Right lobe of liver (tissue), 6 donors: ENCODE measurements at places on chromosomes 11 and 22. TPM values are rescaled to one million over a fixed set of nuclear protein-coding genes. Genes with fewer than 3 reads are reported as not detected.

PNPLA5 gene
- total RNA-seq, result not detected

GRCh38 chr11:22976146-22976545, 115.9 kb upstream of the CCDC179 start:
- H3K27me3 ChIP-seq, result no peaks in the 10 kb centered on the region
- no peaks in the 10 kb centered on the region for H3K4me1 ChIP-seq
- no peaks in the 10 kb centered on the region for H3K36me3 ChIP-seq
- peak; percentile 60 for DNase-seq
- H3K27ac ChIP-seq, result no peak overlapping the region

- H3K27me3 ChIP-seq, result no peaks in the 10 kb centered on the region
- H3K4me3 ChIP-seq, result no peak overlapping the region
- H3K36me3 ChIP-seq, result no peaks in the 10 kb centered on the region
- H3K4me1 ChIP-seq, result no peaks in the 10 kb centered on the region
Observed at GRCh38 chr11:106389101-106389500, 311.6 kb downstream of the AASDHPPT start.

PIH1D2 gene
- total RNA-seq, result 0.66 TPM

DNA sequence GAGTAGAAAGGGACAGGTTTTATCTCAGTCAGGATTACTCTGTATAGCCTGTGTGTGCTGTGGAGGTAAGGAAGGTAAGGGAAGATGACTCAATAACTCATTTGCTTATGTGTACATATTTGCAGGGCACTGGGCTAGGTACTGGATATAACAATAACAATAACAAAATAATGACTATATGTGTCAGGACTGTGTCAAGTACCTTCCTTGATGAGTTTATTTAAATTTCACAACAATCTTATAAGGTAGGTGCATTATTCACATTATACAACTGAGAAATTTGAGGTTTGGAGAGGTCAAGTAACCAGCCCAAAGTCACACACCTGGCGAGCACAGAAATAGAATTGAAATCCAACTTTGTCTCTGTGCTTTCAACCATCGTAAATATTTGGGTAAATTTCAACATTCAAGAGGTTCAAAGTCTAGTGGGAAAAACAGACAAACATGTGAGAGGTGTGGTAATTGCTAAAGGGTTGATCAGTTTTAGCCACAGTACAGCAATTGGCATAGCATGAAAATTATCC, 131.8 kb downstream of the APIP start:
- H3K27me3 ChIP-seq, result no peaks in the 10 kb centered on the region
- H3K27ac ChIP-seq, result peak overlapping the region; percentile 77
- DNase-seq, result no peak

GRCh38 chr11:120209746-120210625, 846 bp upstream of the OAF start:
- H3K27ac ChIP-seq, result peak overlapping the region; percentile 83
- peaks cover 5% of the 10 kb centered on the region for H3K36me3 ChIP-seq

DNA sequence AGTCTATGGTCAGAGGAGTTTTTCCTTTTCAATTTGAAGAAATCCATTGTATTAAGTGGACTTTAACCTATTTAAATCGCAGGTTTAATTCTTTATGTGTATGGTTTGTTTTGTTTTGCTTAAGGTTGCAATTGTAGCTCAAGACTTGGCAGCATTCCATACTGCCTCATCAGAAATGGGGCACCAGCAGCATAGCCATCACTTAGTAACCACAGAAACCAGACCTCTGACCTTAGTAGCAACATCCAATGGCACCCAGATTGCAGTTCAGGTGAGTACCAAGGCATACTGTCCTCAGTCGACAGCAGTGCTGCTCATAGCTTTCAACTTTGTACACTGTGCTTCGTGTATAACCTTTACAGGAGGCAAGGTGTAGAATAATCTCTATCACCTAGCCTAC, 48.4 kb upstream of the WEE1 start:
- no peak overlapping the region for H3K27ac ChIP-seq
- no peaks in the 10 kb centered on the region for H3K4me1 ChIP-seq
- DNase-seq, result no peak
- H3K4me3 ChIP-seq, result no peak overlapping the region
- H3K27me3 ChIP-seq, result no peaks in the 10 kb centered on the region

ZDHHC5 gene
- total RNA-seq, result 28.6 TPM

FOLR2 gene
- 4.1 TPM for total RNA-seq

DNA sequence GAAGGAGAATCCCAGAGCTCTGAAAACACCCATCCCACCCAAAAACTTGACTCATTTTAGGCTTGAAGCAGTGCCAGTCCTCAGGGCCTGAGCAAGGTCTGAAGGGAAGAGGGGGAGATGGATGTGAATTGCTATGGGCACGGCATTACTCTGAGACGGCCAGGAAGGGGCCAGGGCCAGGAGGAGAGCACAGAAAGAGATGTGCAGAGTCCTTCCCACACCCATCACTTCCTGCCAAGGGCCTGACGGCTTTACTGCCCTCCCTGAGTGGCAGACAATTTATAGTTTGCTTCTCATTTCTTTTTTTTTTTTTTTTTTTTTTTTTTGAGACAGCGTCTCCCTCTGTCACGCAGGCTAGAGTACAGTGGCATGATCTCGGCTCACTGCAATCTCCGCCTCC, 22.5 kb downstream of the TAB1 start:
- H3K27me3 ChIP-seq, result no peaks in the 10 kb centered on the region
- no peak overlapping the region for H3K27ac ChIP-seq
- no peak for DNase-seq
- peaks cover 10% of the 10 kb centered on the region for H3K36me3 ChIP-seq
- no peaks in the 10 kb centered on the region for H3K4me1 ChIP-seq

DNA sequence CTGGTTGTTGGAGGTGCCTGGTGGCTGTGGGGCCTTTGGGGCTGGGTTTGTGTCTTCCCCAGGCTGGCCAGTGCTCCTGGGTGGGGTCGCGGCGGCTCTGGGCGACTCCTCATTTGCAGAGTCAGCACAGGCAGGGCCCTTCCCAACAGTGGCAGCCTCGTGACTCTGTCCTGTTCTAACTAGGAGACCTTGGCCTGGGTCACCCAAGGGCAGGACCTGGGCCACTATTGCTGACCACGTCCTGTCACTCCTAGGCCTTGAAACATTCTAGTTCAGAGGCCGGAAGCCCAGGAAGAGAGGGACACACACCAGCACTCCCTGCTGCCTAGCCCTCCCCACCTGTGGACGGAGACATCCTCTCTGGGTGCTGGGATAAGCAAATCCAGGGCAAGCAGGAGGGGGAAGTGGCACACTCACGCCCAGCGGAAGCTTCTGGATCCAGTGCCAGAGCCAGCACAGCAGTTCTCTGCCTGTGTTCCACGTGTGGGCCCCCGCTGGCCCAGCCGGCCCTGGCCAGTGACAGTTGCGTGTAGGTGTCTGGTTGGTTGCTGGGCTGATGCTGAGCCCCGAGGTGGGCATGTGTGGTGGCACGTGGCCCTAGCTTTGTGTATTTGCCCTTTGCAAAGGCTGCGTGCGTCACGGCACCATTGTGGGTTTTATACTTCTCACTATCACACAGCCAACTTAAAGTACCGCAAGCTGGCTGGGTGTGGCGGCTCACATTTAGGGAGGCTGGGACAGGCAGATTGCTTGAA, 4.3 kb upstream of the CHID1 start:
- H3K36me3 ChIP-seq, result no peaks in the 10 kb centered on the region
- H3K27me3 ChIP-seq, result no peaks in the 10 kb centered on the region
- peak overlapping the region; percentile 48 for H3K4me3 ChIP-seq
- DNase-seq, result peak; percentile 95
- H3K27ac ChIP-seq, result peak overlapping the region; percentile 85

- H3K27ac ChIP-seq, result no peak overlapping the region
- DNase-seq, result no peak
- H3K27me3 ChIP-seq, result no peaks in the 10 kb centered on the region
- no peaks in the 10 kb centered on the region for H3K4me1 ChIP-seq
Observed at GRCh38 chr22:35656284-35656752, 8.1 kb downstream of the APOL6 start.

DNA sequence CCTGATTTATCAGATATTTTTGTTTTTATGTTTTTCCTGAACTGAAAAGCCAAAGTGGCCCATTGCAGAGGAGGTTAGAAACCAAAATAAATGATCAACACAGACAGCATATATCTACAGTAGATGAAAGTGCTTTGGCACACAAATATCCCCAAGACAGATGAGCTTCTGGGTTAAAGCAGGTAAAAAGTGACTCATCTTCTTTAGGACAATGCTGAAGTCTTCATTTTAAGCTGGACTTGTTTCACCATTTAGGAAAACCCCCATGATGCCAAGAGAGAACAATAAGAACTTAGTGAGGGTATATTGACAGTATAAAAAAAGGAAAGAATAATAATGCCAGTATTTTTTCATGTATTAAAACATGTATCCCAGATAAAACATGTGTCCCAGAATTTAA, 100.8 kb upstream of the OR9G4 start:
- DNase-seq, result no peak
- H3K36me3 ChIP-seq, result no peaks in the 10 kb centered on the region
- H3K27ac ChIP-seq, result no peak overlapping the region
- H3K27me3 ChIP-seq, result no peaks in the 10 kb centered on the region
- H3K4me3 ChIP-seq, result no peak overlapping the region

CARD10 gene
- total RNA-seq, result 16.5 TPM

- DNase-seq, result no peak
- no peak overlapping the region for H3K4me3 ChIP-seq
- no peaks in the 10 kb centered on the region for H3K27me3 ChIP-seq
- no peak overlapping the region for H3K27ac ChIP-seq
- no peaks in the 10 kb centered on the region for H3K36me3 ChIP-seq
Observed at GRCh38 chr11:3161309-3161708, 3.8 kb downstream of the OSBPL5 start.

- peak overlapping the region; percentile 60 for H3K27ac ChIP-seq
- H3K36me3 ChIP-seq, result no peaks in the 10 kb centered on the region
- peak; percentile 90 for DNase-seq
- no peaks in the 10 kb centered on the region for H3K27me3 ChIP-seq
- no peak overlapping the region for H3K4me3 ChIP-seq
Observed at GRCh38 chr22:20203552-20204201, 52.8 kb upstream of the CCDC188 start.

FGF19 gene
- total RNA-seq, result not detected

DDIAS gene
- 3.1 TPM for total RNA-seq

SYT13 gene
- total RNA-seq, result 0.51 TPM

- no peaks in the 10 kb centered on the region for H3K4me1 ChIP-seq
- H3K36me3 ChIP-seq, result no peaks in the 10 kb centered on the region
- DNase-seq, result no peak
- no peak overlapping the region for H3K27ac ChIP-seq
- no peak overlapping the region for H3K4me3 ChIP-seq
Observed at GRCh38 chr11:77506857-77507256, 33.0 kb upstream of the PAK1 start.

DNA sequence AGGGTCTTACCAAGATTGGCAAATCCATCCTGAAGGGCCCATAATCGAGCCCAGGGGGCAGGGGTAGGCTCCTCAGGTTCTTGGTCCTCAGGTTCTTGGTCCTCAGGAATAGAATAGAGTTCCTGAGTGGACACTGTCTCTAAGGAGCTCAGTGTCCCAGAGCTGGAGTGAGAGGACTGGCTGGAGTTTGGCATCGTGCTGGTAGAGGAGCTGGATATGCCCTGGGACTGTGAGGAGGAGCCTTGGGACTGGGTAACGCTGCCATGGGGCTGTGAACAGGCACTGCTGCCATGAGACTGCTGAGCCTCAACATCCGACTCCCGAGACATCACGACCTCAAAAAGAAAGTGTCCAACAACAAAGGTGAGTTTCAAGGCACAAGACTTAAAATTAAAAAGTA, 7.2 kb downstream of the CHEK2 start:
- H3K27ac ChIP-seq, result no peak overlapping the region
- no peaks in the 10 kb centered on the region for H3K4me1 ChIP-seq
- no peak for DNase-seq
